Foreskin fibroblast (primary cell): ENCODE measurements at places on chromosomes 1 and 21.

DNA sequence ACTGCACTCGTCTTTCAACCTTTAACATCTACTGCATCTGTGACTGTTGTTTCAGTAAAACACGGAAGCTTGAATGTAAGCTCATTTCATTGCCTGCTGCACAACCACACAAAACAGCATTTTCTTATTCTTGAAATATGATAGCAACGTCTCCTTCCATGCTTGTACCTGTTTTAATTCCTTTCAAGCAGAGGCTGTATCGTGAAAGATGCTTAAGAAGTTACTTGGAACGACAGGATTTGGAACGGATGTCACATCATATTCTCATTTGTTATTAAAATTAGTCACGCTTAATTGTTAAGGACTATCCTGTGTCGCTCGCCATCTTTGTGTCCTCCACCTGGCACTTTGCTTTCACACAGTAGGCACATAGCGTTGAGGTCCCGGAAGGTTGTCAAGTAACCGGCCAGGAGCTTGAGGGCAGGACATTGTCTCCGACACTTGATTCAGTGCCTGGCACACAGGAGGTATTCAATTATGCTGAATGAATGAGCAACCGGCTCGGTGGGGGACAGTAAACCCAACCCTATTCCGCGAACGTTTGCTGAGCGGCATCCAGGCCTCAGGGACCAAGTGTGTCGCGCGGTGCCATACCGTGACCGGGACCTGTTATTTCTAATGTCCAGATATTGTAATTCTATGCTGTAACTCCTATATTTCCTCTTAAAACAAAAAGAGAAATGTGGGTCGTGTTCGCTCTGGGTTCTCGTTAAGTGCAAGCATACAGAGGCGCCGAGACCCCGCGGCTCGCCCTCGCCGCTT is 499 bp upstream of the SH3GLB1 start:
- peak; percentile 12 for DNase-seq

DNA sequence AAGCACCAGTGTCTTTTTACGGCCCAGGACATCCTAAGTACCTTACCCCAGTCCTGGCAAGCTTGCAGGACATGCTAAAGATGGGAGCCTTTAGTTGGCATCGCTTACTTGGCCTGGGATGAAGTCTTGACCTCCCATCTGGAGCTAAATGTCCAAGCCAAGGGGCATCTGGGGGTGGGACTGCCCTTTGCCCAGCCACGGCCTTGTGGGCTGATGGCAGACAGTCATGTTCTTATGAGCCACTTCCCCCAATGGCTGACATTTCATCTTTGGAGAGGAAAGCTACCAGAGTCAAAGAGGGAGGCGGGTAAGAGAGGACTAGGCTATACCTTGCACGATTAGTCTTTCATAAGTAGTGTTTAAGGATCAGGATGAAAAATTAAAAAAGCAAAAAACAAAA is 32.2 kb downstream of the OPTC start:
- no peak for DNase-seq

DNA sequence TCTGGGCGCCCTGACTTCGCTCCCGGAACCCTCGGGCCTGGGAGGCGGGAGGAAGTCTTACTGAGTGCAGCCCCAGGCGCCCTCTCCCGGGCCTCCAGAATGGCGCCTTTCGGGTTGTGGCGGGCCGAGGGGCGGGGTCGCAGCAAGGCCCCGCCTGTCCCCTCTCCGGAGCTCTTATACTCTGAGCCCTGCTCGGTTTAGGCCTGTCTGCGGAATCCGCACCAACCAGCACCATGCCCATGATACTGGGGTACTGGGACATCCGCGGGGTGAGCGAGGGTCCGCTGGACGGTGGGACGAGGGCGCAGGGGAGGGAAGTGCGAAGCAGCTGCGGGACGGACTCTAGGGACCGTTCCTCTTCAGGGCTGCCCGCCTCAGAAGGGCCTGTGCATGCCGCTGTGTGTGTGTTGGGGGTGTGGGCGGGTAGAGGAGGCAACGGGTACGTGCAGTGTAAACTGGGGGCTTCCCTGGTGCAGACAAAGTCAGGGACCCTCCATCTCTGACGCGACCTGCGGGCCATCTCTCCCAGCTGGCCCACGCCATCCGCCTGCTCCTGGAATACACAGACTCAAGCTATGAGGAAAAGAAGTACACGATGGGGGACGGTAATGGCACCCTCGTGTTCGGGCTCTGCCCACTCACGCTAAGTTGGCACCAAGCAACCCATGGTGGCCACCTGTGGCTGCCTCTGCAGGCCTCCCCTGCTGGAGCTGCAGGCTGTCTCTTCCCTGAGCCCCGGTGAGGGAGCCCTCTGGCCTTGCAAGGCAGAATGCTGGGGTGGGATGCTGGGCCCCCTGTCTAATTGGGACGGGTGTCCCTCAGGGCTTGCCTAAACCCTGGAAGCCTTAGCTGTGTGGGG is at the start of gene GSTM1:
Gene GSTM1 (plus strand): TSS at position 177 of the 859 bp plus-strand sequence. CDS start 57 bp downstream, at position 234.
- peak; percentile 87 for DNase-seq

GRCh38 chr1:34444516-34444915 is 267.8 kb downstream of the C1orf94 start:
- no peak for DNase-seq

GRCh38 chr1:234675006-234675405 is 65.0 kb upstream of the IRF2BP2 start:
- no peak for DNase-seq

- DNase-seq, result peak; percentile 73
These were observed 88.0 kb downstream of the XCL2 start for GRCh38 chr1:168455764-168456163.

GRCh38 chr1:180881806-180882509 is 30.7 kb upstream of the KIAA1614 start:
- peak; percentile 64 for DNase-seq

GRCh38 chr1:234543442-234544086 is 64.6 kb upstream of the TARBP1 start:
- no peak for DNase-seq

- DNase-seq, result peak; percentile 92
These were observed 55.3 kb downstream of the NME7 start for GRCh38 chr1:169312084-169312954.

- peak; percentile 33 for DNase-seq
These were observed 108.3 kb downstream of the HIVEP3 start for GRCh38 chr1:41810446-41810845.

- DNase-seq, result no peak
These were observed 5.5 kb downstream of the SEC16B start for GRCh38 chr1:177964336-177964735.
